ENCODE measurements at places on chromosomes 13 and 19.
A peak's percentile ranks its signal among the peaks of the same experiment; 100 is the strongest.

DNA sequence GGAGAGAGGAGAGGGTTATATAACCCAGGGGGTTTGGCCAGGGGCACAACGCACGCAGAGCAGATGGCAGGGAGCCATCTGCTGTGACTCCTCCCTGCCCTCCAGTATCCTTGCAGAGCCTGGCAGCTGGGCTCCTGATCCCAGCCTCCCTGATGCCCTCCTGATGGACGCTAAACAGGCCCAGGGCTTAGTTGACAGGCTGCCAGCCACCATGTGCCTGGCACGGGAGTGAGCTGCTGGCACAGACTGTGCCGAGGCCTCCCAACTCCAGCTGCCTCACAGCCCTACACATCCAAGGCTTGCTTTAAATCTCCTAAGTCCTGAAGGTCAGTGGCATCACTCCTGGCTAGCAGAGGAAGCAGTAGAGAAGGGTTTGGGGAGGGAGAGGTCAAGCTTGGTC lies 16.7 kb downstream of the SYDE1 start:
- DNase-seq = no peak

GRCh38 chr13:44117816-44118215 lies 238.1 kb downstream of the LACC1 start:
- no peak for DNase-seq

- DNase-seq = no peak
These were observed 12.6 kb downstream of the MBNL2 start for GRCh38 chr13:97234742-97235141.

- no peak for DNase-seq
These were observed 751 bp downstream of the ZNF584 start for GRCh38 chr19:58409010-58409790.

DNA sequence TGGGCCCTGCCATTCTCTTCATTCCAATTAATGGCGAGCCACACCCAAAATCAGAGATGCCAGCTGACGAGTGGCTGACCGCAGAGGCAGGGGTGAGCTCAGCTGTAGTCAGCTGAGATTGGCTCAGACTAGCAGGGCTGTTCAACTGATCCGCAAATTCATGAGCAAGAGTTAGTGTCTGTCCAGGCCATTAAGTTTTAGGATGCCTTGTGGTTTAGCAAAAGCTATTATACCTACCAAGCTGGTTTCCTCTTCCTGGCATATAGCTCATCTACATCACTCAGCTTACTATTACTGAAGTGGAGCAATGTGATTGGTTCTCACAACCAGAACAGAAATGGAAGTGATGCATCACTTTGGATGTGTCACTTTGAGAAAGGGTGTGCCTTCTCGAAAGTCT lies 148.7 kb downstream of the NALCN start:
- peak; percentile 46 for DNase-seq

- no peak for DNase-seq
These were observed 73.1 kb downstream of the FLT1 start for GRCh38 chr13:28421676-28422410.

DNA sequence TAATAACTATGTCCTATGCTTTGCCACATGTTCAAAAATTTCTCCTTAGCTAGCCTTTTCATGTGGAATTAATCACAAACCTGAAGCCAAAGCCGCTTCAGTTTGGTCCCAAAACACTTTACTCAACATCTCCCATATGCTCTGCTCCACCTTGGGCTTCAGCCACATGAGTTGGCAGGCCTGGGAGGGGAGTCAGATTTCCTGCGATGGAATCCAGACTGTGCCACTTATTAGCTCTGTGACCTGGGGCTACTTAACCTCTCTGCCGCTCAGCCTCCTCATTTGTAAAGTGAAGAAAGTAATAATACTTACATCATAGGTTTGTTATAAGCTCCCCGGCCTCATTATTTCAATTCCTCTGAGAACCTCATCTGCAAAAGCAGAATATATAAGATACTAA lies 272.0 kb downstream of the LMO7 start:
- peak; percentile 11 for DNase-seq

DNA sequence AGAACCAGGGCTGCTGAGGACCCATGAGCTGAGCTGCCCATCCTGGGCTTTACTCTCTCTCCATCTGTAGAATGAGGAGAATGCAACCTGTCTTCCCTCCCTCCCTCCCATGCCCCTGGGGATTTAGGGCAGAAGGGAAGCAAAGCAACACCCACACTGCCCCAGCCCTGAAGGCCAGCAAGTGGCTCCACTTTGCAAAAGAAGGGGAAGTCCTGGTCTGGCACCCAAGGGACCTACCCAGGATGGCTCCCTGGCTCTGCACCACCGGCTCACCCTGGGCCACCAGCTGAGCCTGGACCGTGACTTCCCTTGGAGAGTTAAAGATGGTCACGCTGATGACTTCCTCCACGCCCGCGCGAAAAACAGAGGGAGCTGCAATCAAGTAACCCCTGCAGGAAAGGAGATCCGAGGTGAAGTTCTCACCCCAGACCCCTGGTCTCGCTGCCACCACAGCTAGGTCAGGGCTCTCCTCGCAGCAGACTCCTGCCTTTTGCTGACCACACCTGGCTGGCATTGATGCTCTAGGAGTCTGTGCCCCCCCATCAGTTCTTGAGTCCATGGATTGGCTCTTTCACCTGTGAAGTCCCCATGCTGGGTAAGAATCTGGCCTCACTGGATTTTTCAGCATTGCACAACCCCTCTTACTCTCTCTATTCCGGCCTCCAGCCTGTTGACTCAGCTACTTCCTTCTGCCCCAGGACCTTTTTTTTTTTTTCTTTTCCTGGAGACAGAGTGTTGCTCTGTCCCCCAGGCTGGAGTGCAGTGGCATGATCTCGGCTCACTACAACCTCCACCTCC lies 4.6 kb downstream of the CPAMD8 start:
- peak; percentile 1 for DNase-seq

GRCh38 chr13:110265682-110266430 lies 41.1 kb downstream of the COL4A1 start:
- DNase-seq = no peak

- no peak for DNase-seq
These were observed 911.0 kb downstream of the PCDH17 start for GRCh38 chr13:58542530-58542929.

GRCh38 chr19:29201855-29202254 lies 11.1 kb downstream of the UQCRFS1 start:
- no peak for DNase-seq

- DNase-seq = no peak
These were observed 148.6 kb upstream of the ATXN8OS start for GRCh38 chr13:69959046-69959445.

GRCh38 chr13:50687545-50687944 lies 155.9 kb downstream of the DLEU7 start:
- no peak for DNase-seq

GRCh38 chr19:15897738-15898276 lies at the start of gene CYP4F2:
TSS of gene CYP4F2 (minus strand) at chr19:15898074. CDS start at chr19:15897611, 463 bp downstream.
- no peak for DNase-seq

- DNase-seq = no peak
These were observed 29.8 kb downstream of the NFIX start for GRCh38 chr19:13024951-13025697.

DNA sequence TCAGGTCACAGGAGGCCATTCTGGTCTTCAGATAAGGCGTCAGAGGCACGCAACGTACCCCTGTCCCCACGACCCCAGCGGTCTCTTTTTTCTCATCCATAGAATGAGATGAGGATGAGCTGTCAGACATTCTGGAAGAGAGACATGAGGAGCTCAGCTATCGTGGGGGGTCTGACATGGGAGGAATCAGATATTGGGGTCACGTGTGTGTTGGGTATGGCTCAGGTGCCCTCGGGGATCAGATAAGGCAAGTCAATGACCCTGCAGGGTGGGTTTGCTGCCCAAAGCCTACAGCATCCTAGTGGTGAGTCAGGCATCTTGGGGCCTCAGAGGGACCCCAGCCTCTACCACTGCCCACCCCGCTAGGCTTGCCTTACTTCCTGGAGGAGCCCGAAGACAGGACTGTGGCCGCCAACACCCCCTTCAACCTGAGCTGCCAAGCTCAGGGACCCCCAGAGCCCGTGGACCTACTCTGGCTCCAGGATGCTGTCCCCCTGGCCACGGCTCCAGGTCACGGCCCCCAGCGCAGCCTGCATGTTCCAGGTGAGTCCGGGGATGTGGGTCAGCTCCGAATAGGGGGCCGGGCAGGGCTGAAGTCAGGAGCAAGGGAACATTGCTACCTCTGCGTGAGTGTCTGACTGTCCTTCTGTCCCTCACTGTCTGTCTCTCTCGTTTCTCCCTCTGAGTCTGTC lies 2.6 kb downstream of the AXL start:
- no peak for DNase-seq

DNA sequence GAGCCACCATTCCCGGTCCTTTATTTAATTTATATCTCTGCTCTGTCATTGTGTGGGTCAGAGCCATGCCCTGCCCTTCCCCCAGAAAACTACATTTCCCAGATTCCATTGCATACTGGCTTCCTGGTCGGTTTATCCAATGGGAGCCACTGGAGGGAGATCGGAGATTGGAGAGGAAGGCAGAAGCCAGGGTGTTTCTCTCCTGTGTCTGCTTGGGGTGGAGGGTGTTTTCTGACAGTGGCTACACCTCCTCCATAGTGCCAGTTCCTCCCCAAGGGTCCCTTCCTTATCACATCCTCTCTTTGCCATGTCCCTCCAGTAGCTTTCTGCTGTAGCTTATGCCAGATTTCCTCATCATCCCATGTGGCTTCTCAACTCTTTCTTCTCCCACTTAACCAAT lies 19.0 kb downstream of the OLFM2 start:
- DNase-seq = no peak

DNA sequence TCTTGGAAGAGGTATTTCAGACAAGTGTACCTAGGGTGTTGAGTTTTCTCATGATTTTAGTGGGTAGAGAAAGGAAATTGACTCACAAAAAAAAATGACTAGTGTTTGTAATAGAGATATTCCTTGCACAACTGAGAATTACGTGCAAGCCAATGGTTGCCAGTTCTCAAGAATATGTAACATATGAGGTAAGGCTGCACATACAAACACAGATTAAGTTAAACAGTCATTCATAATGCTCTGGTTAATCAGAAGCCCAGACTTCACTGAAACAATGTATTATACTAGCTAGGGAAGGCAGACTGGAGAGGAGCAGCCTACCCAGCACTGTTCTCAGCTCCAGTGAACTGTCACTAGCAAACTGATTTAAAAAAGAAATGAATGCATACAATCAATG lies 418.3 kb downstream of the DIAPH3 start:
- no peak for DNase-seq

GRCh38 chr19:31390711-31391110 lies 41.5 kb upstream of the TSHZ3 start:
- no peak for DNase-seq

- no peak for DNase-seq
These were observed 248.3 kb downstream of the DCLK1 start for GRCh38 chr13:35882722-35883497.

- DNase-seq = no peak
These were observed 745.3 kb downstream of the GPC5 start for GRCh38 chr13:92143766-92144165.

DNA sequence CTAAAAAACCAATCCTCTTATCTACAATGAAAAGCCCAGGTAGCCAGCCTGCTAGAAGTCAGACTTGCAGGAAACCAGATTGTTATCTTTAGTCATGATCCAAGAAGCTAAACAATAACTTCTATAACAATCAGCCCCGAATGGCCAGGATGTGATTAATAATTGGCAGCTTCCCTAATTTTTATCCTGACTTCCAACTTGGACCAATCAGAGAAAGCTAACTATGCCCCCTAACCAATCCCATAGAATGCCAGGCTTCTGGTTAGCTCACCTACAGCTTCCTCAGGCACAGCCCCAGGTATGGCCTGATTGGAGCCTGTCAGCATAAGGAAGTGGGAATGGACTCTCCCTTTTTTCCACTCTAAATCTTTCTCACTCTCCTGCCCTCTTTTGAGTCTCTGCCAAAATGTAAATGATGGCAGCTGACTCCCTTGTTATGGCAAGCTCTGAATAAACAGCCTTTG lies 394.9 kb downstream of the DLEU7 start:
- no peak for DNase-seq

DNA sequence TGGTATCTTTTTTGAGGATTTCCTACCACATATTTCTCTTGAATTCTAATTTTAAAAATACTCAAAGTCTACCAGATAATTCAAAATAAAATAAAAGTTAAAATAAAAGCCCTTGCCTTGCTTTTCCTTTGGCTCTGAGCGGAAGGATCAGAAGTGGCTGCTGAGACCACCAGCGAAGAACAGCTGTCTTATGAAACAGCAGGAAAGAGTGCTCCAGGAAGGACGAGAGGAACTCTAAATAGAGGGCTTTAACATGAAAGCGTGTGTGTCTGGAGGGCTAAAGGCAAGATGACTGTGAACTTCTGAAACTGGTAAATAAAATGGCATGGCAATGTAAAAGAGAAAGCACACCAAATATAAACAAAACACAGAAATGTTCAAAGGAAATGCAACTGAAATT lies 521.5 kb upstream of the SPRY2 start:
- DNase-seq = no peak

- no peak for DNase-seq
These were observed 3.1 kb downstream of the FPR3 start for GRCh38 chr19:51798062-51798461.
